ENCODE measurements at places on chromosomes 4 and X.

GRCh38 chr4:138259271-138259670, 17.1 kb upstream of the SLC7A11 start:
- no peak for DNase-seq

- DNase-seq = no peak
These were observed 29.3 kb downstream of the SH3RF1 start for GRCh38 chr4:169241464-169241863.

- DNase-seq = no peak
These were observed 2256.1 kb upstream of the AGA start for GRCh38 chr4:179698321-179698720.

- DNase-seq = no peak
These were observed 12.7 kb upstream of the UBA6 start for GRCh38 chr4:67713529-67714247.

- no peak for DNase-seq
These were observed 34.0 kb downstream of the WDFY3 start for GRCh38 chr4:84932462-84932861.

- no peak for DNase-seq
These were observed 437.8 kb downstream of the GRXCR1 start for GRCh38 chr4:43330288-43330687.

GRCh38 chr4:139873111-139873860, 207.7 kb downstream of the MGST2 start:
- no peak for DNase-seq

- DNase-seq = no peak
These were observed 125.6 kb downstream of the ARSF start for GRCh38 chrX:3166670-3167455.

- DNase-seq = no peak
These were observed 202.9 kb upstream of the NPY2R start for GRCh38 chr4:155005395-155006090.

- no peak for DNase-seq
These were observed 167.6 kb downstream of the DKK2 start for GRCh38 chr4:106868381-106869035.

GRCh38 chr4:180335566-180335965, 1907.6 kb upstream of the TENM3 start:
- DNase-seq = no peak

DNA sequence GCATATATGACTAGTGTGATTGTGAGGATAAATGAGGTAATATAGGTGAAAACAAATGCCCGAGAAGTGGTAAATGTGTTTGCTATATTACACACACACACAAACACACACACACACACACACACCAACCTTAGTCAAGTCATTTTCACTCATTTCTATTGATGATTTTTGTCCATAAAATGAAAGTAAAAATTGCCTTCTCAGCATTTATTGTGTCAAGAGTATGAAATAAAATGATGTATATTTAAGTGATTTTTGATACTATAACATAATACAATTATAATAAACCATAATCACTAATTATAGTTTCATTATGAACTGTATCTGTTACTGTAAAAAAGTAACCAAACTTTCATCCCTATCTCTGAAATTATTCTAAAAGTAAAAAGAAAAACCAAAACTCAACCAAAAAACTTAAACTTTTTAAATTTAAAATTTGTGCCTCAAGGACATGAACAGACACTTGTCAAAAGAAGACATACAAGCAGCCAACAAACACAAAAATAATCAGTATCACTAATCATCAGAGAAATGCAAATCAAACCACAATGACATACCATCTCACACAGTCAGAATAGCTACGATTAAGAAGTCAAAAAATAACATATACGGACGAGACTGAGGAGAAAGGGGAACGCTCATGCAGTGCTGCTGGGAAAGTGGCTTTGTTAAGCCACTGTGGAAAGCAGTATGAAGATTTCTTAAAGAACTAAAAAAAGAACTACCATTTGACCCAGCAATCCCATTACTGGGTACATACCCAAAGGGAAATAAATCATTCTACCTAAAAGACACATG, 601.0 kb downstream of the TMA16 start:
- no peak for DNase-seq

DNA sequence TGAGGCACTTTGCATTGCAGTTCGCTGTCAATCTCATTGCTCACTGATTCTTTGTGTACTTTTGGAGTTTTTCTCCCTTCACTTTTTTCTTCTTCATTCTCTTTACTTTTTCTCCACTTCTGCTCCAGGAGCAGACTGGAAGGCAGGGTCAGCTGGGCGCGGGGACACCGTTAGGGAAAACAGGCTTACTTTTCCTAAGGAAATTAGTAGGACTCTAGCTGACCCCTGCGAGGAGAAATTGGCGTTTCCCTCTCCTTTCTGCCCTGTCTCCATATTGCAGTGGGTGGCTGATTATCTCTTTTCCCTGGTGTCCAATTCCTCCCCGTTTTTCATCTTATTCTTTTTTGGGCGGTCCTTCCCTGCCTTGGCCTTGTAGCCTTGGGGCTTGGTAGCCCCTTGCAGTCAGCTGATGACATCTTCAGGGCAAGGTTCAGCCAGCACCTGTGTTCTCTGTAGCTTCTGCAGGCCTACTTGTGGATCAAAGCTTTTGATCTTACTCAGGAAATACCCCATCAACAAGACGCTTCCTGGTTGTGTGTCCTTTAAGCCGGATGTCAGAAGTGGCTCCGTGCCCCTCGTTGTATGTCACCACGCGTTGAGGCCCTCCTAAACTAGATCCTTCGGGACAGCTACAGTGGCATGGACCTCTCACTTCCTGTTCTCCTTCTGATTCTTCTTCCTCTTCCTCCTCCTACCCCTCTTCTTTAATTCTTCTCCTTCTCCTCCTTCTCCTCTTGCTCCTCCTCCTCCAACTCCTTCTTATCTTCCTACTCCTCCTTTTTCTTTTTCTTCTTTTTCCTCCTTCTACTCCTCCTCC, 36.1 kb downstream of the NBDY start:
- DNase-seq = no peak

DNA sequence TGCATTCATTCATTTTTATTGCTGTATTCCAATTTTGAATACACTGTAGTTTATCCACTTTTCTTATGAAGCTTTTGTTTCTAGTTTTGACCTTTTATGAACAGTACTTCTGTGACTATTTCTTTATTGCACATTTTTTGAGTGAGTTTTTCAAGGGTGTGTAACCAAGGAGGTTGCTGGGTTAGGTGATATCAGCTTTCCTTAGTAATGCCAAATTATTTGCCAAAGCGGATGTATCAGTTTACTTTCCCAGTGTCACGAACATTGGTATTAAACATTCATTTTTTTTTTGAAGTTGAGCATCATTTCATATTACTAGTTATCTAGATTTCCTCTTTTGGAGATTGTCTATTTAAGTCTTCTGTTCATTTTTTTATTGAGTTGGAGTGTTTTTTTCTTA, 32.9 kb downstream of the STIM2 start:
- no peak for DNase-seq

- DNase-seq = no peak
These were observed 562 bp downstream of the RNF212 start for GRCh38 chr4:1112821-1113182.
